ENCODE measurements at places on chromosomes 7 and 10.

GRCh38 chr10:68196701-68197100, 35.2 kb downstream of the ATOH7 start:
- no peak for DNase-seq

- no peak for DNase-seq
Measured at GRCh38 chr10:76769161-76769560, 868.4 kb downstream of the KCNMA1 start.

DNA sequence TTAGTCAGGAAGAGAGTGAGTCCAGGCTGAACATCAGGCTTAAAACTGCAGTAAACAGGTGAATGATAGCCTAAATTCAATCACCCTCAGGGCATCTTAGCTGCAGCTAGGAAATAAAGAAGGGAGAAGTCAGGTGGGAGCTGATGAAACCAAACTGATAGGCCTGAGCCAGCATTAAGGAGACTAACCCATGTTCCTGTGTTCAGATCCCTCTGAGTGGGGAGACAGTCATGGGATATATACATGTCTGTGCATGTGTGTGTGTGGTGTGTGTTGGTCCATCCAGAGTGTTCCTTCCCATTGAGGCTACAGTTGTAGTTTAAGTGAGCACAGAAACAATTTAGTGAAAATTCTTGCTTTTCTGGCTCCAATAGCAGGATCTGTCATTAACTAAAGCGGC, 480.9 kb downstream of the PHTF2 start:
- no peak for DNase-seq

- no peak for DNase-seq
Measured at GRCh38 chr7:45884136-45884535, 4.2 kb upstream of the IGFBP1 start.

DNA sequence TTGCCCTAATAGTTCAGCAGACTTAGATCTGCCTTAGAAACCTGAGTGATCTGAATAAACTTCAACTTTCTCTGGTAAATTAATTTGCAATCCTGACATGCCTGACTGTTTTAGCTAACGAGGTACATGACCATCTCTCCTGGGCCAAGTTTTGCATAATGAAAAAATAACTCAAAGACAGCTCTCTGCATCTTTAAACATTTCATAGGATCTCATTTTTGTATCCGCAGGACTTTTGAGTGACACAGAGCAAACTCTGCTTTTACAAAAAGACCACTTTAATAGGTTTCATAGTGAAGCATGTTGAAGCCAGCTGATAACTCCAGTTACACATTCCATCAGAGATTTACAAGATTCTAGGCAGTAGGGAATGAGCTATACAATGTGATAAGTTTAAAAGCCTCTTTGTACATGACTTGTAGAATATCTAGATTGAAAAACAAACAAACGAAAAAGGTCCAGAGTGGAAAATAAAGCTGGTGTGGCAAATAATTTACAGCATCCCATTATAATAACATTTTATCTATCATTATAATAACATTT, 2.1 kb downstream of the PRKG1 start:
- DNase-seq, result no peak

DNA sequence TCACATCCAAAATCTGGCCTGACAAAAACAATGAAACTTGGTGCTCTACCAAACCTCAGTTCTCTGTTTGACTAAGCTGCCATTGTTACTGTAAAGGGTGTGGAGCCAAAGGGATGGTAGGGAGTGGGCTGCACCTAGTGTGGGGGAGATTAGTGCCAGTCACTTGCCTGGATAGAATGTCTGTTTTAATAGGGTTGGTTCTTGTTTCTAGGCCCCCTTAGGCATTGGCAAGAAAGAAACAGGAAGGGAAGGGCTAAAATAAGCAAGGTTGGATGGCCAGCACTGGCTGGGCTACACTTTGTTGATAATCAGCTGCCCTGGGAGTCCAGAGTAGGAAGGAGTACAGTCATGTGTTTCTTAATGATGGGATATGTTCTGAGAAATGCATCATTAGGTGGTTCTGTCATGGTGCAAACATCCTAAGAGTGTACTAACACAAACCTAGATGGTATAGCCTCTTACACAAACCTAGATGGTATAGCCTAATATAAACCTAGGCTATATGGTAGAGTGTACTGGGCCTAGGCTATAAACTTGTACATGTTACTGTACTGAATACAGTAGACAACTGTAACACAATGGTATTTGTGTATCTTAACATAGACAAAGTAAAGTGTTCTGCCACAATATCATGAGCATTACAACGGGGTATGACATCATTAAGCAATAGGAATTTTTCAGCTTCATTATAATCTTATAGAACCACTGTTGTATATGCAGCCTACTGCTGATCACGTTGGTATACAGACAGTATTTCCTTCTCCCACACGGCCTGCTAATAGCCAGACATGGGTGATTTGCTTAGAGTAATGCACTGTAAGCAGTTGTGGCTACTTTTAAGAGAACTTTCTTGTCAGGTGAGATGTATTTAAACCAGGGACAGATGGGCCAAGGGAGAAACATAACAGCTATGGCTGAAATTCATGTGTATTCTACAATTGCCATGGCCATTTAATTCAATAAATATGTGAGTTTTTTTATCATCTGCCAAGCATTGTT, 15.4 kb downstream of the BBIP1 start:
- no peak for DNase-seq

DNA sequence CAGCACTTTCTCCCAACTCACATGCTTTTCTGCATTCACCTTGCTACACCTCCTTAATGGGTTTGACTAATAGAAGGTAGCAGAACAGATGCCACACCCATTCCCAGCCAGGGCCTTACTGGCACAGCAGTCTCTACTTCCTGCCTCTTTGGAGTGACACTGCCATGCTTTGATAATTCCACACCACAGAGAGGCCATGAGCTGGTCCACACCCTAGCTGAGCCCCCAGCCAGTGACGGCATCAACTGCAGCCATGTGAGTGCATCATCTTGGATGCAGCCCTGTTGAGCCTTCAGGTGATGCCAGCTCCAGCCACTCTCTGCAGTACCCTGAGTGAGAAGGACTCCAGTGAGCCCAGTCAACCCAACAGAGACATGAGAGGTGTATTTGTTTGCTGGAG, 27.5 kb upstream of the EZH2 start:
- DNase-seq, result peak; percentile 13

DNA sequence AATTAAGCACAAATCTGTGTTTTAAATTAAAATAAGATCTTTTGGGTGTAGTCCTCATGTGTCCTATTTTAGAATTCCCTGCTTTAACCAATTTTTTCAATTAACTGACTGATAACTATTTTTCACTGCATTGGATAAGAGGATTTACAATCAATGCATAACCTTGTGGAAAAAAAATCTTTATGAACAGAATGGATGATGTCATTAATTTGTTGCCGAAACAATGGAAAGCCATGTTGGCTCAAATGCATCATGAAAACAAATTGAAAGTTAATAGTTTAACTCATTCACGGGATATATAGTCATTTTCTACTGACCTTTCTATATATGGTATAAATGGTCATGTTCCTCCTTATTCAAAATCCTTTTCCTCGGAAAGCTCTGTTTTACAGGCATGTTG, 82.3 kb downstream of the PRLHR start:
- no peak for DNase-seq

DNA sequence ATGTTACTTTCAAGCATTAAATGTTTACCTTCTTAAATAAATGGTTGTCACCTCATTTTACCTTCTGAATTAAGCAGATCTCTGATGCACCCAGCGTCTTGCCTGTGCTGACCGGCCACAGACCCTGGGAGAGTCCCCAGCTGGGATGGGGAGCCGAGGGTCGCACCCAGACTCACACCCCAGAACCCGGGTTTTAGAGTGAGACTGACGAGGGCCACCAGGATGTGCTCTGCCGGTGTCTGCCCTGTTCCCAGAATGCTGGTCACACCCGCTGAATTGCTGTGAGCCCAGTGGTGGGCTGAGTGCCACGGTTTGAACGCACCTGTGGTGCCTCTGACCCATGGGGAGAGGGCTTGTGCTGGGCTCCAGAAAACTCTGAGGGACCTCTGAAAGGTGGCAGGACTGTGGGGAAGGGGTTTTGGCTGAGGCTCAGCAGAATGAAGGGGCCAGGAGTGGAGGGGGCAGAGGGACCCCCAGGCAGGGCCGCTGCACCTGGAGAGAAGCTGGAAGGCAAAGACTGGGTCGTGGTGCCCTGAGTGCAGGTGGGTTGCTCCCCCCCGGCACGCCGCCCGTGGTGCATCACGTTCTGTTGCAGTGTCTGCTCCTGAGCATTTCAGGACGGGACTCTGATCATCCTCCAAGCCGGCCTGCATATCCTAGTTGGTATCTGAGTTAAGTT, 39.2 kb downstream of the INPP5A start:
- DNase-seq, result no peak

DNA sequence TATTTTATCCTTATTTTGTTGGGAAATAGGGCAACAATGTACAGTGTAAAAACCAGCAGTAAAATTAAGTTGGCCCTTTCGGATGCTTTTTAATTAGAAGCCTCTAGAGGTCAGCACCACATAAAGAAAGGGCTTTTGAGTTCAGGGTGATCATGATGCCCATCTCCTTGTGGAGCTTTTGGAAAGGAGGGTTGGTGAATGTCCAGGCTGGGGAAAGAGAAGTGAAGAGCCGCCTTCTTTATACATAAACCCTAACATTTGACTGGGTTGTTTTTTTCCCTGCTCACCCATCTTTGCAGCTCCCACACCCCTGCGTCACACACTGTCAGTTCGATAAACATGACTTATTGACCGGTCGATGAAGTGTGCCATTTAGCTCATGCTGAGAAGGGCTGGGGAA, 29.8 kb downstream of the MTURN start:
- peak; percentile 81 for DNase-seq

DNA sequence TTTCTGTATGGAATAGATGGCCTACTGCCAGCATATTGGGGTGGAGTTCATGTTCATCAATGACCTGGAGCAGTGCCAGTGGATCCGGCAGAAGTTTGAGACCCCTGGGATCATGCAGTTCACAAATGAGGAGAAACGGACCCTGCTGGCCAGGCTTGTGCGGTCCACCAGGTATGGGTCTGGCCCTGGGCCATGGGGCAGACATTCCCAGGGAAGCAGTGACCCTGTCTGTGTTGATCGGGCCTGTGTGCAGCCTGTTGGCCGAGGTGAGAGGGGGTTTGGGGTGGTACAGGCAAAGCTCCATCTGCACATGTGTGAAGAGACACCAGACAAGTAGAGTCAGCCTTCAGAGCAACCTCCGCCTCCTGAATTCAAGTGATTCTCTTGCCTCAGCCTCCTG, 67.3 kb downstream of the OGDH start:
- no peak for DNase-seq

GRCh38 chr7:6403907-6404306, 43.8 kb downstream of the DAGLB start:
- no peak for DNase-seq

GRCh38 chr7:94615666-94616065, 40.3 kb downstream of the SGCE start:
- no peak for DNase-seq

DNA sequence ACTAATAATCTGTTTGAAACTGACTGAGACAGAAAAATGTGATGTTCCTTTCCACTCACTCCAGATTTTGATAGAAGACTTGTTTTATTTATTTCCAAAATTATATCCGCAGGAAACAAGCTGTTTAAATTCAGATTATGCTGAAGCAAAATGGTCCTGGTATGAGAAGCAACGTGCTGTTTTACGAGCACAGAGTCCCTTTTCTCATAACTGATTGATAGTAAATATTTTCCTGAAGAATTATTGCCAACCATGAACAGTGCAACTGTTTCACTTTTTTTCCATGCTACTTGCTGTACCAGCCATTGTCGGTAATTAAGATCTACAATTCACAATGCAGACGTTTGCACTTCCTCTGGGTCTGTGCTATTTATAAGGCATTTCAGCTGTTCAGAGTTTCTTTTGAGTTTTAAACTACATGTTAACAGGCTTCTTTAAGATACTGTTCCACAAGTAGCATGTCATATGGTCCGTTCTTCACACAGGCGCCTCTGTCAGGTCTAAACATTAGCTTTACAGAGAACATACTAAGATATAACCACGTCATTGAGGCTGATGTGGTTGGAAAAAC, 103.8 kb downstream of the POLL start:
- DNase-seq, result no peak

DNA sequence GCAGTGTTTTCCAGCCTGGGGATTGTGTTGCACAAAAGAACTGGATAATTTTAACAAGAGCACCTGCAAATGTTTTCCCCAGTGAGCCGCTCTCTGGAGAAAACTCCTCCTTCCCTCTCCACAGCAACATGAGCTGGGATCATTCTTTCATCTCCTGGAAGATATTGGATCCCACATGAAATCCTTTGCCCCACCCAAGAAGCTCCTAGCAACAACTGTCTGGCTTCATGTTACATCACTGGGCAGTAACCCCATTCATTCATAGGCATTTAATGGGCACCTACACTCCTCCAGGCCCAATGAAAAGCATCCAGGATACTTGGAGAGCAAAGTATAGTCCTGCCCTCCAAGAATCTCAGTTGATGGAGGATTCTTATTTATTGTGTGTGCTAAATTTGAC, 27.2 kb downstream of the LSM5 start:
- no peak for DNase-seq

DNA sequence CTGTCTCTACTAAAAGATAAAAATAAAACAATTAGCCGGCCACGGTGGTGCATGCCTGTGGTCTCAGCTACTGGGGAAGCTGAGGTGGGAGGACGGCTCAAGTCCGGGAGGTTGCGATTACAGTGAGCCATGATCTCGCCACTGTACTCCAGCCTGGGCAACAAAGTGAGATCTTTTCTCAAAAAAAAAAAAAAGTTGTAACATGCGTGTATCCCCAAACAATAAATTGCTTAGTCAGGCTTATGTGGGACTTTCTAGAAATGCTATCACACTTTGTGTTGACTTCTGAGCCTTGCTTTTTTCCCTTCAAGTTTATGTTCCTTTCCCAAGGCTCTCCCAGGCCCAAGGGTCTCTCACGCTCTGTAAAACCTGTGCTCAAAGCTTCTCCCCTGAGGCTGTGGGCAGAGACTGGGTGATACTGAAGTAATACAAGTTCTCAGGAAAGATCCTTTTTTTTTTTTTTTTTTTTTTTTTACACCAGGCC, 88.0 kb upstream of the TNS3 start:
- no peak for DNase-seq

DNA sequence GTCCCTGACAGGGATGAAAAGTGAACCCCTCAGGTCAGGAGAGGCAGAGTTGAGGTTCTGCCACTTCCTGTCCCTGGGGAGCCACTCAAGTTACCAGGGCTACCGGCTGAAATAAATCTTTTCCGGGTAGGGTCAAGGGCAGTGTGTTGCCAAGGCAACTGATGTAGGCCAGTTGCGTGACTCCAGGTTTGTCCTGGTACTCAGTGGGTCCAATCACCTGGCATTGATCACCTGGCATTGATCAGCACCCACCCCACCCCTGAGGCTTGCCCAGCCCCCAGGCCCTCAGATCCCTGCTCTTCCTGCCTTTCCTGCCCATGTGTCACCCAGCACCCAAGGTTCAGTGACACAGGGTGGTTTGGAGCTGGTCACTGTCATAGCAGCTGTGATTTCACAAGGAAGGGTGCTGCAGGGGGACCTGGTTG, 5.9 kb downstream of the SAP25 start:
- DNase-seq, result no peak

- DNase-seq, result no peak
Measured at GRCh38 chr7:37526623-37527022, 78.0 kb upstream of the ELMO1 start.

All from hematopoietic multipotent progenitor cell treated with erythropoietin and hydrocortisone succinate and interleukin-3 and kit ligand, for 8 days (in vitro differentiated cells).